Muscle of back (tissue), 13 donors: ENCODE measurements at places on chromosomes 4 and X.

- DNase-seq = no peak
Measured at GRCh38 chrX:51155566-51155965, 177.1 kb upstream of the NUDT10 start.

DNA sequence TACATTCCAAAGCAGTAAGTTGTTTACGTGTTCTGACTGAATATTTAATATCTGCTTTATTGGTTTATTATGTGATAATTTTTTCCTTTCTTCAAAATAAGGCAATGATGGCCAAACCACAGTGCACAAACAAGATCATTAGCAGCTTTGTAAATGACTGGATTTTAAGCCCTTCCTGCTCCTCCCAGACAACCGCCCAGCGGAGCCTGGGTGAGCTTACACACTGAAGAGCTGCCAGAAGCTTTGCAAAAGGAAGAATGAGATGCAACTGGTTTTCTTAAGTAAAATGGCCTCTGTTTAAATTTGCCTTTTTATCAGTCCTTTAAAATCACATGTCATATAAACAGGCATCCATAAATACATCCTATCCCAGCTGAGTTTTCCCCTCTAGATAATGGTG, 52.2 kb downstream of the SPARCL1 start:
- DNase-seq = no peak

DNA sequence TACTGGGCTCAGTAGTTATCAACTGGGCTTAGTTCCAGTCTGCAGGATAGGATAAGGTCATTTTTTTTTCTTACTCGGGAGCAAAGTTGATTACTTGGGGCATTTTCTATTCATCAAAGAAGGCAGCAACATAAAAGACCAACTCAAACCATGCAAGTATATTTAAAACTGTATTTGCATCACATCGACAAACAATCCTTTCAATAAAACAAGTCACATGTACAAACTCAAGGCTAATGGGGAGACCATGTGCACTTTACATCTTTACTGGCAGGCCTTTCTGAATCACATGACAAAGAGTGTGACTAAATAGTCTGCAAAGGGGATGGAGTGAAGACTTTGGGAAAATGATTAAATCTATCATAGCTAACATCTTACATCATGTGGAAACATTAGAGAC, 610.4 kb upstream of the BOD1L1 start:
- no peak for DNase-seq

DNA sequence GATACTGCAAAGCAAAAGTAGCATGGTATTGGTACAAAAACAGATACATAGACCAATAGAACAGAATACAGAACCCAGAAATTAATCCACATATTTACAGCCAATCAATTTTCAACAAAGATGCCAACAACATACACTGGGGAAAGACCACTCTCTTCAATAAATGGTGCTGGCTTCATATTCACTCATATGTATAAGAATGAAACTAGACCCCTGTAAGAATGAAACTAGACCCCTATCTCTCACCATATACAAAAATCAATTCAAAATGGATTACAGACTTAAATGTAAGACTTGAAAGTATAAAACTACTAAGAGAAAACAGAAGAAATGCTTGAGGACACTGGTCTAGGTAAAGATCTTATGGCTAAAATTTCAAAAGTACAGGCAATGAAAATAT, 19.3 kb downstream of the TLR6 start:
- DNase-seq = no peak

- DNase-seq = no peak
Measured at GRCh38 chr4:30904215-30904555, 184.0 kb downstream of the PCDH7 start.

- DNase-seq = no peak
Measured at GRCh38 chr4:138978600-138978999, 37.0 kb upstream of the NOCT start.

DNA sequence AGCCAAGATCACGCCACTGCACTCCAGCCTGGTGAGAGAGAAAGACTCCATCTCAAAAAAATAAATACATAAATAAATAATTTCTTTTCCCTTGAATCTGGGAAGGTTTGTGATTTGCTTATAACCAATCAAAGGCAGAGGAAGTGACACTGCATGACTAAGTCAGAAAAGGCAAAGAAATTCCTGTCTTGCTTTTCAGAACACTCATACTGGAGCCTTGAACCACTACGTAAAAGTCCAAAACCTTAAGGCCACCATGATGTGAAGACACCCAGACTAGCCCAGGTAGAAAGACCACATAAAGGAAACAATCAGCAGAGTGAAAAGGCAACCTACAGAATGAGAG, 36.6 kb downstream of the TMEM156 start:
- no peak for DNase-seq

- DNase-seq = no peak
Measured at GRCh38 chr4:142130666-142131065, 494.3 kb downstream of the IL15 start.

DNA sequence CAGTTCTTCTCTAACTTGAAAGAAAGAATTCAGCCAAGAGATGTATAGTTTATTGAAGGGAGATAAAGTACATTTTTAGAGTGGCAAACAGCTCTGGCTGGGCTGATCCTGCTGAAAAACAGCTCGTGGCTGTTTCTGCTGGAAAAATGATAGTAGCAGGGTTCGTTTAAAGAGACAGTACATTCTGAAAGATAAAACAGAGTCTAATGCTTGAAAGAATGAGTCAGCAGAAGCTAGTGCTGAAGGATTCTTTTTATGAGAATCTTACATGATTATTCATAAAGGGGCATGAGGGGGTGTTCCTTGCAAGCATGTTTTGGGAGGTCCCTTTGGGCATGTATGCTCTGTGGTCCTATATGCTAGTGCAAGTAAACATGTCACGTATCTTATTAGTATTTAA, 790.0 kb downstream of the PCDH18 start:
- no peak for DNase-seq

- DNase-seq = no peak
Measured at GRCh38 chr4:54499308-54500074, 158.3 kb upstream of the KIT start.

GRCh38 chrX:118901991-118902390, 72.4 kb upstream of the LONRF3 start:
- DNase-seq = no peak

- peak; percentile 33 for DNase-seq
Measured at GRCh38 chrX:121256647-121257046, 209.2 kb downstream of the GLUD2 start.

DNA sequence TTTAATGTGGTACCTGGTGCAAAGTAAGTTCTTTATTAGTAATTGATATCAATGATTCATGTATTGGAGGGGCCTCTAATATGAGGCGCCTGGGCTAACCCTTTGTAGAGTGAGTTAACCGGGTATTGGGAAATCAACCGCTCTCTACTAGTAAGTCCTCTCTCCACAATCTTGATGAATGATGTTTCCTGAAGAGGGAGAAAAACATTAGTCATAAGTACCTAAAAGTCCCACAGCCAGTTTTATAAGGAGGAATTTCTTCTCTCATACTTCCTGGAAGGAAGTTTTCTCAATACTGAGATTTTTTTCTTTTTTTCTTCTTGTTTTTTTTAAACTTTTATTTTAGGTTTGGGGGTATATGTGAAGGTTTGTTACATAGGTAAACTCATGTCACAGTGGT, 62.3 kb downstream of the AGTR2 start:
- DNase-seq = peak; percentile 2

GRCh38 chr4:80814266-80814665, 216.2 kb upstream of the BMP3 start:
- DNase-seq = no peak

GRCh38 chrX:100863326-100863864, 10.8 kb downstream of the NOX1 start:
- DNase-seq = no peak

- no peak for DNase-seq
Measured at GRCh38 chr4:55183926-55184599, 58.7 kb upstream of the KDR start.

DNA sequence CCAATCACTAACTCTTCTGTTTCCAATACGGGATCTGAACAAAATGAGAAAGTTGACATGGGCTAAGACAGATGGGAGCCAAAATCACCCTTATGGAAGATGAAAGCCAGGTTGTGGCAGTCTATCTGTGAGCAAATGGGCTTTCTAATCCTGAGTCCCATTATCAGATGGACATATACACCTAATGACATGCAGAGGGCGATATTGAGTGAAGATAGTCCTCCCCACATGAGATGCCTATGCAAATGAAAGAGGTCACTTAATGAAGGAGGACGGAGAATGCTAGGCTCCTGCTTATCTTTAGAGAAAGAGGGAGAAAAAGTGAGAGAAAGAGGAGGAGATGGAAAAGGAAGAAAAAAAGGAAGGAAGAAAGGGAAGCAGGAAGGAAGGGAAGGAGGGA, 547.5 kb downstream of the NLGN4X start:
- DNase-seq = no peak

DNA sequence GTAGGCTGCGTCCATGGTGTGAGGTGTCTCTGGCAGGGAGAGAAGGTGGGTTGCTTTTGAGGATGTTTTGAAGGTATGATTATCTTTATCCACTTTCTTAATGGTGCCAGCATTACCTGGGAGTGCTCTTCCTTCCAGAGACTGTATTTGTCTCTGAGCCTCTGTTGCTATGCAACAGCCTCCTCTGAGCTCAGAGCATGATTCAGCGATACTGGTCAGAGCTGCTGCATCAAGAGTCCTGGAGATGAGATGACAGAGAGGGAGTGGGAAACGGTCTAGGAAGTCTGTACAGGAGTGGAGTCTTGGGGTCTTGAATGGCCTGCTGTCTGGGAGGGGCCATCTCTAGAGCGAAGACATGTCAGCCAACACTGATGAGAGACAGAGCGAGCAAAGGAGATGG, 104.4 kb upstream of the RAB40AL start:
- peak; percentile 5 for DNase-seq

DNA sequence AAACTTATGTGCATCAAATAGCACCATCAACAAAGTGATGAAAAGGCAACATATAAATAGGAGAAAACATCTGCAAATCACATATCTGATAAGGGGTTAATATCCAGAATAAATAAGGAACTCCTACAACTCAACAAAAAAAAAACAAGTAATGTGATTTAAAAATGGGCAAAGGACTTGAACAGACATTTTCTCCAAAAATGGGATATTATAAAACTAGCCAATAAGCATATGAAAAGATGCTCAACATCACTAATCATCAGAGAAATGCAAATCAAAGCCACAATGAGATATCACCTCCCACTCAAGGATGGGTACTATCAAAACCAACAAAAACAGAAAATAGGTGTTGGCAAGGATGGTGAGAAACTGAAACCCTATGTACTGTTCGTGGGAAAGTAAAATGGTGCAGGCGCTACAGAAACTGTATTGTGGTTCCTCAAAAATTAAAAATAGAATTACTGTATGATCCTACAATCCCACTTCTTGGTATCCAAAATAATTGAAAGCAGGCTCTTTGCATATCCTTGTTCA, 2.4 kb downstream of the DNAJB14 start:
- no peak for DNase-seq

- DNase-seq = no peak
Measured at GRCh38 chr4:98203332-98204235, 57.6 kb upstream of the RAP1GDS1 start.

DNA sequence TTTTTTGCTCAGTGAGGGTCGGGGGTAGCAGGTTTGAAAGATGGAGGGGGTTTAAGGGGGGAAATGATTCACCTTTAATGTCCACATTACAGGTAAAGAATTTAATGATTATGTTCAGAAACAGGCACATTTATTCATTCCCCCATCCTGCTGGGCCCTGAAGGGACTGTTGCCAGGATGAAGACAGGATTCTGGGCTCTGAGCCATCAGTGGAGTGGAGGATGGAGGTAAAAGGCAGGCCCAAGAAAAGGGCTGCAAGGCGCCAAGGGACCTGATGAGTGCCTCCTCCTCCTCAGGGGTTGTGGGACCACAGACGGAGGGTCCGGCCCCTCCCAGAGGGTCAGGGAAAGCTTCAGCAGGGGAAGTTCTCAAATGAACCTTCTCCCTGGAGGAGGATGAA, 40.4 kb upstream of the PROM1 start:
- DNase-seq = no peak

GRCh38 chr4:139523076-139523475, 32.9 kb downstream of the SETD7 start:
- DNase-seq = no peak

- DNase-seq = no peak
Measured at GRCh38 chr4:5878359-5878758, 14.5 kb downstream of the CRMP1 start.

- peak; percentile 12 for DNase-seq
Measured at GRCh38 chr4:162506253-162506652, 342.5 kb upstream of the FSTL5 start.

DNA sequence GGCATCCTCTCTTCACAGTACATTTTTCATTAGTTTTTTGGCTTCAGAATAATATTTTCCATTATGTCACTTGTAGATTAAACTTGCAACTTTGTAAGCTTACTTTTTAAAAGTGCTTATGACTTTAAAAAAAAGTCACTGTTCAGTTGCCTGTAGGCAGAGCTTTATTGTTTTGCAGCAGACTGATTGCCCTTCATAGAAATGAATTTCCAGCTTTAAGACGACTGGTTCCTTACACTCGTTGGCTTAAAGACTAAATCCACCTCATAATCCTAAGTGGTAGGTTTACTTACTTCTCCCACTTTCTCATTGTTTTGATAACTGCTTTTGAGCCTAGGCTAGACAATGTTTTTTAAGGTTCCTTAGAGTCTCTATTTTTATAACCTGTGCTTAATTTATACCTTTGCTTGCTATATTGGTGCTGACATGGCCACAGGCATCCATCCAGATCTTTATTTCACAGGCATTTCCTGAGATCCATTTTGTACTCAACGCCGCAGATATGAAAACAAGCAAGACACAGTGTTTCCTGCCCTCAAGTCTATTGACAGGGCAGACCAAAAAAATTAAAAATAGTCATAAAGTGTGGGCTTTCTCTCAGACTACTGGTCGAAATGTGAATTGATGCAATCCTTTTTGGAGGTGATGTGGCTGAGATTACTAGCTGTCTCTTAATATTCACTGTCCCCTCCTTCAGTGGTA, 12.6 kb upstream of the IL13RA2 start:
- DNase-seq = no peak

- peak; percentile 20 for DNase-seq
Measured at GRCh38 chrX:41449615-41450014, 2.5 kb downstream of the NYX start.

- DNase-seq = no peak
Measured at GRCh38 chr4:25930731-25931354, 16.8 kb downstream of the SMIM20 start.

DNA sequence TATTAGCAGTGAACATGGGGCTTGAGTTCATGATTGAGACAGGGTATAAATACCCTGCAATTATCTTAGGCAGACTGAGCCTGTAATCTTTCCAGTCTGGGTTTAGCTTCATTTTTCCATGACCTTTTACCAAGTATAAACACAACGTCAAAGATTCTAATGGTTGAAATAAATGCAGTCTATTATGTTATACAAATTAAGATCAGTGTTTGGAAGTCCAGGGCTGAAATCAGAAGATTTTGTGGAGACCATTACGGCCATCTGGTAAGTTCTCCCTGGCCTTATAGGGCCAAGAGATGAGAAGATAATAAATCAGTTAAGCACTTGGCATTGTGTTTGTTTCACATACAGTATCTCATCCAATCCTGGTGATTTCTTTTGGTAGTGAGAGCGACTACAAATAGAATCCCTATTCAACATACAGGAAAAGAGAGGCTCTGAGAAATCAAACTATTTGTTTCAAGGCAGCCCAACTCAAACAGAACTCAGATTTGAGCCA, 425.8 kb downstream of the PACRGL start:
- DNase-seq = no peak

- DNase-seq = no peak
Measured at GRCh38 chr4:166675411-166675810, 558.9 kb downstream of the SPOCK3 start.
